ENCODE measurements at places on chromosomes 6 and 20.

GRCh38 chr6:159156089-159156488, 13.1 kb upstream of the FNDC1 start:
- no peak for DNase-seq

DNA sequence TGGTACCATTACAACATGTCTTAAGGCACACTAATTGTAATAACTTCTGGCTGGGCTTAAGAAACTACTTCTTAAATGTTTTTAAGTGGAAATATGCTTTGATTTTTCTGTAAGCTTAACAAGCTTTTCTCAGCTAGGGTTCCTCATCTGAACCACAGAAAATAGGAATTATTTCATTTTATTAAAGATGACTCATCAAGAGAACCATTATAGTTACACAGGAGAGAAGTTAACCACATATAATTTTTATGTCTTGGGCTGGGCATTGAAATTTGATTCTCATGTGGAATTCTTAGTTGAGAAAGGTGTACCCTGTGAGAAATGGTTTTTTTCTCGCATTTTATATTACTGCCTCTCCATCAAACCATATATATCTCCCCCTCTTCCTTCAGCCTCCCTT, 75.1 kb downstream of the QKI start:
- DNase-seq, result no peak

DNA sequence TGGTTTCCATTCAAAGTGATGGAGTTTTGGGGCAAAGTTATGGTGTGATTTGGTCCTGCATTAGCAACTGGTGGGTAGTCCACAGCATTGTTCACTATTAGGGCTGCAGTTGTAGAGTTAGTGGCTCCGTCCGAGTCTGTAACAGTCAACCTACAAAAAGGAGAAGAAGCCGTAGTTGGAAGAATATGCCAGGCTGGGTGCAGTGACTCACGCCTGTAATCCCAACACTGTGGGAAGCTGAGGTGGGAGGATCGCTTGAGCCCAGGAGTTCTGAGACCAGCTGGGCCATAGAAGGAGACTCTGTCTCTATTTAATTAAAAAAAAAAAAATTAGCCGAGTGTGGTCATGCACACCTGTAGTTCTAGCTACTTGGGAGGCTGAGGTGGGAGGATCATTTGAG, 69.5 kb downstream of the KIAA0319 start:
- DNase-seq, result no peak

DNA sequence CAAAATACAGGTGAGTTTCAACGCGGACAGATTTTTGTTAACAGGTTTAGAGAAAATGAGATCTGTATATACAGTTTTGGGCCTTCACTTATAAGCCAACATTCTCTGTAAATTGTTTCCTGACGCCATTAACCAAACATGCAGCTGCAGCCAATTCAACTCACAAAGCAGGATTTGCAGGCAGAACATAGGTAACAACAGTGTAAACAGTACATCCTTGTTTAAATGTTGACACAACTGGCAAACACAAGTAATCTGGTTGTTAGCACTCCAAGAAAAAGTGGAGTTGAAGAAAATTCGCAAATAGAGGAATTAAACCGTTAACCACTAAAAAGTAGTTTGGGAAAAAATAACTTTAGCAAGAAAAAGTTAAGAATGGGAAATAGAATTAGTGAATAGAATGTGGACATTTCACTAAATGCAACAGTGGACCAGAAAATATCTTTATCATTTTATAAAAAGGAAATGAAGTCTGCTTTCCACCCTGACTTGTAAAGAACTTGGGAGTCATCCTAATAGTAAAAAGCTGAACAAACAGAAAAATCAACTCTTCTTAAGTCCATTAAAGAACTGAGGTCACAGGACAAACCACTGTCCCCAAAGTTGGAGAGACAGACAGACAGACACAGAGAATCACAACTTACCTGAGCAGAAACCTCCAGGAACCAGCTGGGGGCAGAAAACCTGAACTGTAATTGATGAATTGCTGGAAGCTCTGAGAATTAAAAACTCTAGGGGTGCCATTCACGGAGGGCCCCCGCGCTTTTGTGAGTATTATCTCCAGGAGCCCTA, 10.1 kb downstream of the SMIM28 start:
- no peak for DNase-seq

GRCh38 chr6:9564021-9564420, 850.9 kb downstream of the TFAP2A start:
- no peak for DNase-seq

DNA sequence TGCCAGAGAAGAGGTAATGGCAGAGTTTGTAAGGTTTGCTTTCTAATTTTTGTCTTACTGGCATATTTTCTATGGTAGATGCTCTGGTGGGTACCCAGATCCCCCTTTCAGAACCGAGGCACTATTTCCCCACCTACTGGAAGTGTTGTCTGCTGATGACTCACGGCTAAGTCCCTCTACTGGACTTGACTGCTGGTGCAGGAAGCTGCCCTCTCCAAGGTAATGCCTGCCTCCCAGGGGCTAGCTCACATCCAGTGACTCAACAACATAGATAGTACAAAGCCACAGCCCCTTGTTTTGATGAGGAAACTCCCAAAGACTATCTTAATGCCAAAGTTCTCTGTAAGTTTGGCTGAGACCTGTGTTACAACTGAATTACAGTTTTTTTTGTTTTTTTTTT, 285.4 kb upstream of the FLRT3 start:
- no peak for DNase-seq

DNA sequence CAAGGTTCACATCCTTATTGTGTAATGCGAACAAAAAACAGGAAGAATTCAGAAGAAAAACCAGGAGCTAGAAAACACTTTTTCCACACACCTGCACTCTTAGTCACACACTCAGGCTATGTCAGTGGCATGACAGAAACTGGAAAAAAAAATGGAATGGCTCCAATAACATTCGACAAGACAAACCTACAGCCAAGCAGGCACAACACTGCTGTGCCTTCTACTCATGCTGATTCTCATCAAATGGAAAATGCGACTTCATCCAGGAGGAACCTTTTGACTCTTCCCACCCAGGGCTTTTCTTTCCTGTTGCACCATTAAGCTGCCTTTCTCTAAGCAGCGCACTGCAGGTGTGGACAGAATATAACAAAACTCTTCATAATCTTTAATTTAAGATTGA, 163.2 kb upstream of the BTBD3 start:
- DNase-seq, result no peak

DNA sequence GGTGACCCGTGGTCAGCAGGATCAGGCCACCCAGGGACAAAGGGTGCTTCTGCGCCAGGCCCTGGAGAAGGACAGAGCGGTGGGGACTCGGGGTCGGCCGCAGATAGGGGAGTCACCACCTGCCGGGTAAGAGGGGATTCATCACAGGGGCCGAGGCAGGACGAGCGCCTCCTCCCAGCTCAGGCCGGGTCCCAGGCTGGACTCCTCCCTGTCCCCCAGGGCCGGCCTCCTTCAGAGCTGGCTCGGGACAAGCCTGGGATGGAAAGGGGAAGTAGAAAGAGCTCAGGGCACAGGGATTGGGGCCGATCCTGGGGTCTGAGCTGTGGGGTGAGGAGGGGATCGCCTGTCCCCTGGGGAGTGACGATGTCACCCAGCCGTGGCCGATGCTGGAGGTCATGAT, 154.6 kb upstream of the PROKR2 start:
- DNase-seq, result no peak

DNA sequence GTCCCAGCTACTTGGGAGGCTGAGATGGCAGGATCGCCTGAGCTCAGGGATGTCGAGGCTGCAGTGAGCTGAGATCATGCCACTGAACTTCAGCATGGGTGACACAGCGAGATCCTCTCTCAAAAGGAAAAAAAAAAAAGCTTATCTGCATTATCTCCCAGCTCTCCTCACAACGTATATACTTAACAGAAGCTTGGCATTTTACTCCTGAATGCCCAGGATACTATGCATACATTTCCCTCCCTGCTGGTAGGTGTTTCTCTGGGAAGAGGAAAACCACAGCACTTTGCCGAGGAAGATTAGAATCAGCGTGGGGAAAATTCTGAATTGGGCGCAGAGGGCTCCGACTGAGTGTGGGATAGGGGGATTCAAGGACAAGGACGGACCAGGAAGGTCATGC, 800.6 kb downstream of the DHX35 start:
- DNase-seq, result no peak

DNA sequence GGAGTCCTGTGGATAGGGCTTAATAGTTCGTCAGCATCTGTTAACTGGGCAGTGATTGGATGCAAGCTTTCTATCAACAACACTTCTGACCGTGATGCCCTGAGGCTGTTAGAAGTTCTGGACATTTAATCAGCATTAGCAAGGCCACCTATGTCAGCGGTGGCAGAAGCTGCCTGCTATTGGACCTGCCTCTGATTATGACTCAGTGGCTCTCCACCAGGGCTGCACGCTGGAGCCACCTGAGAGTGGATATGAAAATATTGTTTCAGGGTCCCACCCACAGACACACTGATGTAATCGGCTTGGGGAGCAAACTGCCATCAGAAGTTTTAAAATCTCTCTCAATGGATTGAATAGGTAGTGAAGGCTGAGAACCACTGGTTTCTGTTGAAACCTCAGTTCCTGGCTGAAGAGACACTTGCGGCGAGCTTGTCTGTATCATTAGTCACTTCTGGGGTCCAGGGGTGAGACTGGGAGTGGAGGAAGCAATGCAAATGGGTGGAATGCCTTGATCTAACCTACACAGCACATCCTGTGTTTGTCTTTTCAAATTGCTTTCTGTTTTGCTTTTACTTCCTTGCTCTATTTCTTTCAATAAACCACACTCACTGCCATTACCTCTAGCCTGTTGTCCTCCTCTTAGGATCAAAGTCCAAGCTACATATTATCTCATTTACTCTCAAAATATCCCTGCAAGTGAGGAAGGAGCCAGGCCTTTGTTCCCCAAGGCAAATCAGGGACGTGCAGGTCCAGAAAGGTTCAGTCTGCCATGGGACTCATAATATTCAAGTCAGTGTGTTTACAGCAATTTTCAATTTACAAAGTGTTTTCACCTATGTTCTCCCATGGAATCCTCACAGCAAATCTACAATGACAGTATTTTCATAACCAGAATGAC, 4.2 kb downstream of the CLIC5 start:
- peak; percentile 25 for DNase-seq

DNA sequence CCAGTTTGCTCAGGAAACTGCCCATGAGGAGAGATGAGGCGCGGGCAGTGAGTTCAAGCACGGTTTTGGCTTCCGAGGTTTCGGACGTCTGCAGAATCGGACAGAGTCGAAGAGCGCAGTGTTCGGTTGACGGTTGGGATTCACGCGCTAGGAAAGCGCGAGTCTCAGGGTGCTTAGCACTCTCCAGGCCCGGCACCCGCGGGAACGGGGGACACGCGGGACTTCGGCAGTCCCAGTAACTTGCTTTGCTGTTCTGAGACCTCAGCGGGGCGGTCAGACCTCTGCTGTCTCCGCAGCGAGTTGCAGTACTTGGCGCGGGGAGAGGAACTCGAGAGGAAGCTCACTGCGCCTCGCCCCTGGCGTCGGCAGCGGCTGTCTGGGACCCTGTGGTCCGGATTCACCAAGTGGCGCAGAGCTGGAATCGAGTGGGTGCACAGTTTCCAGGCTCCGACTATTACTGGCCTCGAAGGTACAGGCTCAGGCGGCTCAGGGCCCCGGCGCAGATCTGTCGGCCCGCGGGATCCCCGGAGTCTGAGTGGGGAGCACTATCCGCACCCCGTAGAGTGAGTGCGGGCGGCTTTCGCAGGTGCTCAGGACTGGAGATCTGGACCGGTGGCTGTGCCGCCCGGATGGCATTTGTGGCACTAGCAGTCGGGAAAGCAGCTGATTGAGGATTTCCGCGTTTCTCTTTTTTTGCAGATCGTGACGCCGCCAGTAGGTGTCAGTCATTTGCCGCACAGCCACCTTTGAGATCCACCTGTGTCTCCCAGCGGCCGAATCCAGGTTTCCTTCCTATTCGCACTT, at the start of gene POM121L2:
Gene POM121L2 (minus strand): TSS at position 128 of the 804 bp plus-strand sequence. CDS start 103 bp downstream, at position 25.
- peak; percentile 49 for DNase-seq

GRCh38 chr20:63123331-63123741, 92.6 kb downstream of the YTHDF1 start:
- DNase-seq, result no peak

GRCh38 chr6:6556161-6556737, 32.3 kb upstream of the LY86 start:
- DNase-seq, result no peak

DNA sequence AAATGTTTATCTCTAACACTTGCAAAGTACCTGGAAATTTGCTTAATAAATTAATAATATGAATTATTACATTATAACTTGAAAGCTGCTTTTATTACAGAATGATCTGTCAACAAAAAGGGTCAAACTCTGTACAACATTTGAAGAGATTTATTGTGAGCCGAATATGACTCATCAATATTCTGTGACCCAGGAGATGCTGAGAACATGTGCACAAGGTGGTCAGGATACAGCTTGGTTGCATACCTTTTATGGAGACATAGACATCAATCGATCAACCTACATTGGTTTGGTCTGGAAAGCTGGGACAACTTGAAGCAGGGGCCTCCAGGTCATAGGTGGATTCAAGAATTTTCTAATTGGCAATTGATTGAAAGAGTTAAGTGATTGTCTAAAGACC, 79.0 kb downstream of the RNASET2 start:
- DNase-seq, result no peak

DNA sequence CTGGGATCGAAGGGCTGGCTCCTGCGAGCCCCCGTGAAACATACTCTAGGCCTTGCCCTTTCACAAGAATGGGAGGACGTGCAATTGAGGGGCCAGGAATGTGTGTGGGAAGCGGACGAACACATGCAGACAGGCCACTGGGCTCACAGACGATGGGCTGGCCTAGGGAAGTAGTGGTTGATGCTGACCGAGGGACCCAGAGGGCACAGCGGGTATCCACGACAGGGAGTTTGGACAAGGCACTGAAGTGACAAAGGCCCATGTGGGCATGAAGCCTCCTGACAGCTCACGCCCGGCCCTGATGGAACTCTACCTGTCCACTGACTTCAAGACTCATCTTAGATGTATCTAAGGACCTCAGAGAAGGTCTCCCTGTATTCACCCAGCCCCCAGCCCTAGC, 52.2 kb downstream of the MYH7B start:
- no peak for DNase-seq

GRCh38 chr6:161038229-161039031, 46.9 kb downstream of the MAP3K4 start:
- no peak for DNase-seq

GRCh38 chr20:57108742-57109570, 157.5 kb downstream of the BMP7 start:
- no peak for DNase-seq

- DNase-seq, result no peak
These were observed 147.4 kb upstream of the MLN start for GRCh38 chr6:33950891-33951889.

All from hematopoietic multipotent progenitor cell (in vitro differentiated cells).